Adrenal gland (tissue), 19 donors: ENCODE measurements at places on chromosomes 12 and 14.

DNA sequence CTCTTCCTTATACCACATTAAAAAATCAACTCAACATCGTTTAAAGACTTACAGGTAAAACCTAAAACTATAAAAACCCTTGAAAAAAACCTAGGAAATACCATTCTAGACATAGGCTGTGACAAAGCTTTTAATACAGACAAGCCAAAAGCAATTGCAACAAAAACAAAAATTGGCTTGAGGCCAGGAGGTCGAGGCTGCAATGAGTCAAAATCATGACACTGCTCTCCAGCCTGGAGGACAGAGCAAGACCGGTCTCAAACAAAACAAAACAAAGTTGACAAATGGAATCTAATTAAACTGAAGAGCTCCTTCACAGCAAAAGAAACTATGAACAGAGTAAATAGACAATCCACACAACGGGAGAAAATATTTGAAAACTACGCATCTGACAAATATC lies 1057.8 kb downstream of the FSCB start:
- DNase-seq = peak; percentile 60

DNA sequence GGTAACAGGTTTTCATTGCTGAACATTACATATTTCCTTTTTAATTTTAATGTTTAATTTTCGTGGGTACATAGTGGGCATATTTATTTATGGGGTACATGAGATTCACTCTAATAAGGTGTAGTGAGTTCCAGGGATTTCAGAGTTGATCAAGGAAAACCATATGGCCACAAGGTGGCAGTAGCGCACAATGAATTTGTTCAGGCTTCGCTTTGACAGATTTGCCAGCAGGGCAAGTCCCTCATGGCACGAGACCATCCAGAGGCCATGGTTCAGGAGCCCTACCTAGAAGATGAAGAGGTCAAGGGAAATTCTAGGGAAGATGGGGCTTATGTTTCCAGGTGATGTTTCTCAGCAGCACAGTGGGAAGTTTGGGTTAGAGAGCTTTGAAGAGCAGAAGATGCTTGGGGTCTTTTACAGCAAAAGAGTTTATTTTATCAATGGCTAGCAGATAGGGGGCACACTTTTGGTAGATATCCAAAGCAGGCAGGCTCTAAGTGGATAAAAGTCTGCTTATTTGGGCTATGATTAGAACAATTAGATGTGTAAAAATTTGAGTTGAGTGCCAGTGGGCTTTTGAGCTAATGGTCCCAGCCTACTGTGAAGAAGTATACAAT lies 1004.4 kb downstream of the AACS start:
- peak; percentile 34 for DNase-seq

GRCh38 chr12:117437516-117438255 lies 76.3 kb upstream of the NOS1 start:
- no peak for DNase-seq

DNA sequence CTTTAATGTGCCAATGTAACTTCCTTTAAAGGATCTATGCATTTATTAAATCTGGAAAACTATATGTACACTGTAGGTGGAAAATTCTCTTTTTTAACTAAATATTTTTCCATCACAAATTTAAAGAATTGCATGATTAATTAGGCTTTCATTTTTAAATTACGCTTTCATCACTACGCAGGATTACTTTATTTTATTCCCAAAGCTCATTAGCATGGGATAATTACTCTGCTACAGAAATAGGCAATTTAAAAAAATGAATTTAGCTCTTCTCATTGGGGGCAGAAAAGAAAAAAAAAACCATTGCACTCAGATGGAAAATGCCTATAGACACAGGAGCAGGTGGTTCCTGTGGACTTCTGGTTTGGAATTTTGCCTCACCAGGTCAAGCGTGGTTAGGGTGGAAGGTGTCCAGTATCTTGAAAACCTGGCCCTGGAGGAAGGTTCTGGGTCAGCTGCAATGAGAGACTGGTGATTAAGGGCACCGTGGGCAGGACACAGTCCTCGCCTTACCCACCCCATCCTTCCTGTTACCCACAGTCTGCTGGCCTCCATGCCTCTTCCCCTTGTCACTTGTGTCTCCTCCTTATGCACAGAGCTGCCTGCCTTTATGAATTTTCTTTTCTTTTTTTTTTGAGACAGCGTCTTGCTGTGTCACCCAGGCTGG lies 17.3 kb upstream of the RIN3 start:
- peak; percentile 11 for DNase-seq

GRCh38 chr12:31641509-31642090 lies 17.9 kb upstream of the ETFBKMT start:
- DNase-seq = no peak

- DNase-seq = no peak
Observed at GRCh38 chr12:94663702-94664101, 13.3 kb upstream of the TMCC3 start.

DNA sequence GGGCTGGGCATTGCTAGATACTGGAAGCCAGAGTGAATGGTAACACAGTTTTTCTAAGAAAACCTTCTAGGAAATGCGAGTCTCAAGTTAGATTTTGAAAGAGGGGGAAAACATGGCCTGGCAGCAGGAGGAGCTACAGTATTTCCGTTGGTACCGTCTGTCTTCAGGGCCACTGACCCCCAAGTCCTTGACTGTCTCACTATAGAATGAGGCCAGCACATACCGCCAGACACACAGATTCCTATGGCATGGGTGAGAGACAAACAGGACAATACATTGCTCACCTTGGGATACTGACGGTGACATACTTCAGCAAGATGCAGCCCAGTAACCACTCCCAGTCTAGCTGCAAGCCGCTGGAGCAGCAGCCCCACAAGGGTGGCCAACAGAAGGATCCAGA lies 21.7 kb downstream of the SLC11A2 start:
- no peak for DNase-seq

DNA sequence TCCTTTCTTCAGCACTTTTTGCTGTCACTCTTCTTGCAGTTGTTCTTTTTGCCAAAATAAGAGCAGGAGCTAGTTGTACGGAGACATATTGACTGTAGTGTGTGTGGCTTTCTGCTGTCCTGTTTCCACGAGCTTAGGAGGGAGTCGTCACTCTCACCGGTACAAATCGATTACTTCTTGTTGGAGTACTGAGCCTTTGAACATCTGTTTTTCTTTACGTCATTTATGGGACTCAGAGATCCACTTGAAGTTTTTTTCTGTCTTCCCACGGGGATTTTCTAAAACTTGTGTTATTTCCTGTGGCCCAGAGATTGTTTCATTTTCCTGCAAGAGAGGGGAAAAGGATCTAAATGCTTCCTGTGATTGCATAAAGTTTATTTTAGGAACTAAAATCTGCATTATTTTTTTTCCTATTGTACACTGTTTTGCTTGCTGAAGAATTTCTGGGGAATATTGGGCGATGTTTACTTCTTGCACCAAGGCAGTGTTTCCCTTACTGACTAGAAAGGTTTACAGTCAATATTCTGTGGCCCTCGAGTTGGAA lies 199.8 kb upstream of the ARHGAP5 start:
- no peak for DNase-seq

GRCh38 chr12:120115692-120116440 lies 687 bp downstream of the RAB35 start:
- peak; percentile 55 for DNase-seq

- DNase-seq = no peak
Observed at GRCh38 chr12:76234741-76235140, 113.5 kb downstream of the BBS10 start.

- DNase-seq = no peak
Observed at GRCh38 chr14:61454545-61454944, 133.2 kb downstream of the PRKCH start.

DNA sequence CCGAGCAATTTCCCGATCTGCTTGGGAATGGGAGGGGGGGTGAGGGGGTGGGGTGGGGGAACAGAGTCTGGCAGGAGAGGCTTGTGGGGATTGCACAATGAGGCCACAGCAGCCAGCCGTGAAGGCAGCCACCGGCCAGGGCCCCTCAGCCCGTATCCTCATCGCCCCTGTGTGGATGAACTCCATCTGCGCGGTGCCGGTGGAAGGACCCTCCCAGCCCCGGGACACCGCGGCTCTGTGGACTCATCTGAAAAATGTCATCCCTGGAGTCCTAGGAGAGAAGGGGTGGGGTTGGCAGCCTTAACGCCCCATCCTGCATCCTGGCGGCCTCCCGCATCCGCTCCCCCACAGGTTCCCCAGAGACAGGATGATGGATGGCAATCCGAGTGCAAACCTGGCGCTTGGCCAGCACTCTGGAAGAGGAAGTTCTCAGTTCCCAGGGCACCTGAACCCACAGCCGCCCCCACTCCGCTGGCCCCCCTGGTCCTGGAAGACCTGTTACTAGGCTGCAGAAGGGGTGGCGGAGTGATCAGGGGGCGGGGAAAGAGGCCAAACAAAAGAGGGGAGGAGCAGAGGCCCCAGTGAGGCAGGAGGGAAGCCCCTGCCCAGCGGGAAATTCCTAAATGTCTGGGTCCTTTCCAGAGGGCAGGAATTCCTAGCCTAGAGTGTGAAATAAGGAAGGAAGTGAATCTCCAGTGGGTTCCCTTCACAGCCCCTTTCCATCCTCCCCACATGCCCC lies 1.2 kb upstream of the TNFAIP2 start:
- peak; percentile 82 for DNase-seq

DNA sequence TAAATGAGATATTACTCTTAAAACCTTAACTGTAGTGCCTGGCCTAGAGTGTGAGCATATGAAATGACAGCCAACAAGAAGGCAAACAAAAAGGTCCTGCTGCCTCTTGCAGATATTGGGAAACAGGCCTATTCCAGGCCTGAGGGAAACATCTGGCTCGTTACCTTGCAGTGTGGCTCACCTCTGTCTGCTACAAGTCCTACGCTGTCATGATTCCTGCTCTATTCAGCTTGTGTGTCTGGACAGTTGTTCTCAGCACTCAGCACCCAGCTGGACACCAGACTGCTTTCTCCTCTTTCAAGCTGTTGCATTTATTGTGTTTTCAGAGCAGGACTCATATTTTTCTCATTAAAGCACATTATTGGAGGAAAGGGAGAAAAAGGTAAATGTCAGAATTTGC lies 113.5 kb downstream of the TMTC2 start:
- DNase-seq = no peak

DNA sequence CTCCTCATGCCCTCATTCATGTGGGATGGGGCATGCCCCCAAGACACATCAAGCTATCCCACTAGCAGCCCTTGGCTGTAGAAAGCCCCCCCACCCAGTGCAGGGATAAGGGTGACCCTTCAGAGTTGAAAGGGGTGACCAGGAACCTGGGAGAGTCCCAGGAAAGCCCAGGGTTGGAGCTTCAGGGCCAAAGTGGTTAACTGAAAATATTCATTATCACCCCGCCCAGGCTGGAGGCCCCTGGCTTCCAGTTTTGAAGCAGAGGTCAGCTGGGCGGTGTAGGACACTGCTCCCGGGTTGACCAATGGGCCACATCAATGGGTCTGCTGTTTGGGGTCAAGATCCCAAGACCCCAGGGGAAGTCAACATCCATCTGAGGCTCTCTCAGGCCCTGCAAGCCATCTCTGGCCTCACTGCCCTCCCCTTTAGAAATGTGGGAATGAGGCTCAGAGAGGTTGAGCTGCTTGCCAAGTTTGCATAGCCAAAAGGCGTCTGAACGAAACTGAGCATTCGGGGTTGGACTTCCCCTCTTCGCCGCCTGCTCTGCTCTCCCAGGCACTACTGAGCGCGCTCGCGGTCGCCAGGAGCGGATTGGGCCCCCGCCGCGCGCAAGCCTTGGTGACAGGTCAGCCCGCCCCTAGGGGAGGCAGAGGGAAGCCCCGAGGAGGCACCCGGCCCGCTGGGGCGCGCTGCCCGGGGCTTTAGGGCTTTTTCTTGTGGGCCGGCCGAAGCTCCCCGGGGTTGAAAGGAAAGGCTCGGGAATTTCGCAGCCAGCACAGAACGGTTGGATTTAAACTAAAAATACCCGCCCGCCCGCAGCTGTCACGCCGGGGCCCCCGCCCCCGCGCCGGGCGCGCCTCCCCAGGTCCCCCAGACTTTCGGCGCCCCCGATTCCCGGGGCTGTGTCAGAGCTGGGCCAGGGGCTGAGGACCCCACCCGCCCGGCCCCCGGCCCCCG lies 576 bp downstream of the SYNE3 start:
- peak; percentile 80 for DNase-seq

DNA sequence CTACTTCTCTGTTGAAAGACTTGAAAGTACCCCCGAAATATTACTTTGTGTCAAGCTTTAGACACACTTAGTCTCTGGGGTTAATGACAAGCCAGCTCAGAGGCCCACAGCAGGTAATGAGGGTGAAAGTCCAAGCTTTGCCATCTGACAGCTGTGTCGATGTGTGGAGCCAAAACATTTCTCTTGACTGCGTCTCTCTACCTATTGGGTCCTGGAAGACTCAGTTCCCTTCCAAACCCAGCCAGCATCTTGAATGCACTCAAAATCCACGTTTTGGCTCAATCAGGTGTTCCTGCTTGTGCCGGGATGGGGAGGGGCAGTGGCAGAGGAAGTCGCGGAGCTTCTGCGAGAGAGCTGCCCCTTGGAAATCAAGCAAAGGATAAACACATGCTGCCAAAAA lies 3.2 kb downstream of the PLXNC1 start:
- no peak for DNase-seq

DNA sequence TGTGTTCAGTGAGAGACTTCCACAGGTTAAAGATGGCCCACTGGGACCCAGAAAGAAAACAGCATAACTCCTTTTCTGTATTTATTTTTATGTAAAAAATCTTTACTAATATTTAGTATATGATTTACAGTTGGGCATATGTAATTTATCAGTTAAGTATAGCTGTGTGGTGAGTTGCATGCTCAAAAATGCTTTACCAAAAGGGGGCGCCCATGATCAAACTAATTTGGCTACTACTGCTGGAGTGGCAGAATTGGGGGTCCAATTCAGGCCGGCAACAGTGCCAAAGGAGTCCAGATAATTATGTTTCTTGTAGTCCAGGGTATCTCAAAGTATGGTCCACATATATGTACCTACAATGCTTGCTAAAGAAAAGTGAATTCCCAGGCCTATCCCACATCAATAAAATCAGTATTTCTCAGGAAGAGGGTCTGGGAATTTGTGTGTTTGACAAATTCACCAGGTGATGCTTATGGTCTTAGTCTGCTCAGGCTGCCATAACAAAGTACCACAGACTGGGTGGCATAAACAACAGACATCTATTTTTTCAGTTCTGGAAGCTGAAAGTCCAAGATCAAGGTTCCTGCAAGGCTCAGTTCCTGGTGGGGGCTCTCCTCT lies 152.0 kb downstream of the KTN1 start:
- DNase-seq = peak; percentile 20
